GM23338 (cell line): ENCODE measurements at places on chromosomes 12 and 14. TPM values are rescaled to one million over a fixed set of nuclear protein-coding genes. Genes with fewer than 3 reads are reported as not detected.

DNA sequence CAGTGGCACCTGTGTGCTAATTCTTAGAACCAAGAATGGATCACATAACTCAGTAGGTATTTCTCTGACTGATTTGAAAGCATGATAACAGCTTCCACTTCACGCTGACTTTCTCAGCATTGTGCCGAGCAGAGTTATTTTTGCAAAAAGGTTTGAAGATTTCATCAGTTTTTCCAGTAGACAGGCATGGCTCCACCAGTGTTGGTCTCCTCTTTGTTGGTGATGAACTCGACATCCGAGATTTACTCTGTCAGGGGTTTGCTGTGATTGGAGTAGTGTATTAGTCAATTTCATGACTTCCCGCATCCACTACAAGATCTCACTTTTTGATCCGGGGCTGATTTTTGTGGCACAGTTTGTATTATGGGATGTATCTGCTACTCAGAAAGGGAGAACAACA lies 85.3 kb downstream of the PRKCH start:
- H3K36me3 ChIP-seq = no peaks in the 10 kb centered on the region
- no peak overlapping the region for H3K27ac ChIP-seq
- no peak overlapping the region for H3K4me3 ChIP-seq
- no peak for DNase-seq
- H3K4me1 ChIP-seq = peaks cover 11% of the 10 kb centered on the region; the same call in 1 of the 2 replicates

GRCh38 chr12:115866909-115867525 lies 410.5 kb downstream of the MED13L start:
- DNase-seq = peak; percentile 67
- H3K36me3 ChIP-seq = no peaks in the 10 kb centered on the region
- no peak overlapping the region for H3K4me3 ChIP-seq
- no peaks in the 10 kb centered on the region for H3K27me3 ChIP-seq

- H3K4me3 ChIP-seq = peak overlapping the region; percentile 87
- no peaks in the 10 kb centered on the region for H3K36me3 ChIP-seq
- H3K4me1 ChIP-seq = peaks cover 52% of the 10 kb centered on the region
- DNase-seq = peak; percentile 91
Measured at GRCh38 chr12:124566161-124566996, 1.0 kb downstream of the NCOR2 start.

The OASL gene
- total RNA-seq = not detected in 2 replicates

The KCNC2 gene
- total RNA-seq = 0.10 TPM in 1 of 2 replicates, not detected in the other
